ENCODE measurements at places on chromosomes 7 and 10. TPM values are rescaled to one million over a fixed set of nuclear protein-coding genes. Genes with fewer than 3 reads are reported as not detected.
A peak's percentile ranks its signal among the peaks of the same experiment; 100 is the strongest.

Gene STOX1
- 1.8 TPM for total RNA-seq

DNA sequence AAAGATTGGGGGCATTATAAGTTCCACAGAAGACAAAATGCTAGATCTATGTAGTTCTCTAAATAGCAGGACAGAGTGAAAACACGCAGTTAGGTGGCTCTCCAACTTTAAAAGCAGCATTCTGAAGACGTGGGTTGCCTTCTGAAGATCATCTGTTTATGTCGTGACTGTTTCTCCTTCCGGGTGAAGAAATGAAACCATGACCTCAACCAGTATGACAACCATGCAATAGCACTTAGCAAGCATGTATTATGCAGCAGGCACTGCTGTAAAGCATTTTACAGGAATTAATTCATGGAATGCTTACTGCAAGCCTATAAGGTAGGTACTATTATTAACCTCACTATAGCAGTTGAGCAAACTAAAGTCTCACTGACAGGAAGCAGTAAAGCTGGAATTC lies 125.2 kb downstream of the SLC25A13 start:
- DNase-seq: no peak

GRCh38 chr7:103387242-103387641 lies 39.8 kb downstream of the PSMC2 start:
- DNase-seq: no peak

DNA sequence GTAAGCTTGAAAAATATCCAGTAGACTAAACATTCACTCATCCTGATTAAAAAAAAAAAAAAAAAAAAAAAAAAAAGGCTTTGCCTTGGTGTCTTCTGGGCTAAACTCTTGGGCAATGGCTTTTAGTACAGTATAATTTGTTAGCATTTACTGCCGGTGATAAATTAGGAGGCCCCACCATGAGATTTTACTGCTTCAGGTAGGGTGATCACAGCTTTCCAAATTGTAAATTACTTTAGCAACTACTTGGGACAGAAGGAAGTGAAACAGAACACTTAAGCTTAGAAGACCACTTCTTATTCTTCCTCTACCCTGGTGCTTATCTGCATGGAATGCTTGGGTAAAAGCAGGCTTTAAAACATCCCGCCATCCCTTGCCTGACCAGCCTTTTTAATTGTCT lies 152.1 kb downstream of the HIBADH start:
- no peak for DNase-seq

GRCh38 chr10:62543571-62544355 lies 169.6 kb downstream of the ZNF365 start:
- DNase-seq: no peak

Gene HOXA9
- 29.9 TPM for total RNA-seq

- no peak for DNase-seq
These were observed 33.7 kb upstream of the GTF2IRD1 start for GRCh38 chr7:74420006-74420405.

DNA sequence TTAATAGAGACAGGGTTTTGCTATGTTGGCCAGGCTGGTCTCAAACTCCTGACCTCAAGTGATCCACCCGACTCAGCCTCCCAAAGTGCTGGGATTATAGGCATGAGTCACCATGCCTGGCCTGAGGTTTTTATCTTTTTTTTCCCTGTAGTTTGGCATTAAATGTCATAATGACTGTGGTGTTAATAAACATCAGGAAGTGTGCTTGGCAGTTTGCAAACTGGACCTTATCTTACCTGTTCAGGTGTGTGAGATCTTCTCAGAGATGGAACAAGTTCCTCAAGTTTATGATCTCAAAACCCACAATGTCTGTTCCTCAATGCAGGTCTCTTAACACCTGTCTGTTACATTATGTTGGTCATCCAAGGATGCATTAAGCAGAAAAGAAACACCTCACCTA lies 80.0 kb downstream of the ARID5B start:
- peak; percentile 19 for DNase-seq

- DNase-seq: no peak
These were observed 27.2 kb downstream of the LSM5 start for GRCh38 chr7:32462977-32463376.

DNA sequence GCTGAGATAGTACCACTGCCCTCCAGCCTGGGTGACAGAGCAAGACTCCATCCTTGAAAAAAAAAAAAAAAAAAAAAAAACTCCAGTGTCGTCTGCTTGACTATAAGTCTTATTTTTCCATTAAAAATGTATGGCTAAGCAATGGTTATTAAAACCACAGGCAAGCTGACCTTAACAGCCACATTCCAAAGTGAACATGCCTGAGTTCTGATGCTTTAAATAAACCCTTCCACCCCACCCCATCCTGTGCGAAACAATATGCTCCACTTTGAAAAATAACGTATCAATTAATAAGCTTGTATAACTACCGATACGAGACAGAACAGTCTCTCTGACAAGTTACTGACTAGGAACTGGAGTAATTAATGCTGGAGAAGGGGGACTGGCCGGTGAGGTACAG lies 63.7 kb downstream of the LARP4B start:
- no peak for DNase-seq

GRCh38 chr7:139853506-139854123 lies 24.6 kb downstream of the TBXAS1 start:
- DNase-seq: peak; percentile 44

GRCh38 chr10:24952143-24952706 lies at the start of gene PRTFDC1:
Gene PRTFDC1 (minus strand): TSS chr10:24952606. CDS start chr10:24952575, 31 bp downstream.
- no peak for DNase-seq

DNA sequence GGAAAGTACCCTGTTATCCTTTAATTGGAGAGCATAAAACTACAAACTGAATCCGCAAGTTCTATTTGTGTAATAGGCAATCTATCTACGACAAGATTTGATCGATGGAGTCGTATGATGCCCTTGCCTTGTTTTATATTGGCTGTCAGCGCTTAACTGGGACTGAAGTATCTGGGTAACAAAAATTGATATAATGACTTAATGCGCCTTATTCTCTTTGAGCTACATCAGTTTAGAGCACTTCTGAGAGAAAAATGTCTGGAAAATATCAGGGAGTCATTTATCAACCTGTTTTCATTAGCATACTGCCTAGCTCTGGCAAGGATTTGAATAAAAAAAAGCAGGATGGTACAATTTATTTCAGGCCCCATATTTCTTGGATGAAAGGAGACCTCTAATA lies 262.1 kb downstream of the LRMDA start:
- DNase-seq: no peak
